Smooth muscle cell of the pulmonary artery (primary cell): ENCODE measurements at places on chromosomes 13 and 19. TPM values are rescaled to one million over a fixed set of nuclear protein-coding genes. Genes with fewer than 3 reads are reported as not detected.

The SHANK1 gene
- 5.8 and 6.4 TPM in 2 replicates for total RNA-seq

The HRC gene
- total RNA-seq, result 0.53 and 0.65 TPM in 2 replicates

The TEAD2 gene
- total RNA-seq, result 13.2 and 16.0 TPM in 2 replicates

The CLC gene
- not detected in 2 replicates for total RNA-seq

The ZNF177 gene
- 1.3 and 2.0 TPM in 2 replicates for total RNA-seq

The MIR17HG gene
- 1.9 and 3.8 TPM in 2 replicates for total RNA-seq

The MIPEP gene
- 10.5 and 14.1 TPM in 2 replicates for total RNA-seq

The SSC5D gene
- total RNA-seq, result 39.3 and 40.5 TPM in 2 replicates

The BRCA2 gene
- 1.6 and 3.1 TPM in 2 replicates for total RNA-seq

The C19orf38 gene
- 0.65 and 0.86 TPM in 2 replicates for total RNA-seq

The KRTDAP gene
- not detected in 2 replicates for total RNA-seq

The ZNF547 gene
- total RNA-seq, result 3.7 and 3.8 TPM in 2 replicates

The FGF21 gene
- not detected in 2 replicates for total RNA-seq

The CAMSAP3 gene
- total RNA-seq, result not detected in 2 replicates

The ZNF615 gene
- 10.3 and 17.2 TPM in 2 replicates for total RNA-seq

The CACNG8 gene
- 0.20 and 0.76 TPM in 2 replicates for total RNA-seq

The IGSF23 gene
- not detected in 2 replicates for total RNA-seq

The RAP2A gene
- total RNA-seq, result 42.7 and 65.4 TPM in 2 replicates

The CYP2F1 gene
- total RNA-seq, result not detected in 2 replicates

The UBL3 gene
- 13.3 and 16.6 TPM in 2 replicates for total RNA-seq

The SH2D3A gene
- total RNA-seq, result not detected in 2 replicates

The FBXO46 gene
- 6.4 and 6.5 TPM in 2 replicates for total RNA-seq

The PSG3 gene
- total RNA-seq, result not detected in 2 replicates

The NCR1 gene
- total RNA-seq, result not detected in 2 replicates

The ZNF223 gene
- 4.9 and 5.1 TPM in 2 replicates for total RNA-seq

The NLRP11 gene
- total RNA-seq, result not detected in 2 replicates

The BBC3 gene
- 10.5 and 14.8 TPM in 2 replicates for total RNA-seq
